ENCODE measurements at places on chromosomes 2 and 18.

DNA sequence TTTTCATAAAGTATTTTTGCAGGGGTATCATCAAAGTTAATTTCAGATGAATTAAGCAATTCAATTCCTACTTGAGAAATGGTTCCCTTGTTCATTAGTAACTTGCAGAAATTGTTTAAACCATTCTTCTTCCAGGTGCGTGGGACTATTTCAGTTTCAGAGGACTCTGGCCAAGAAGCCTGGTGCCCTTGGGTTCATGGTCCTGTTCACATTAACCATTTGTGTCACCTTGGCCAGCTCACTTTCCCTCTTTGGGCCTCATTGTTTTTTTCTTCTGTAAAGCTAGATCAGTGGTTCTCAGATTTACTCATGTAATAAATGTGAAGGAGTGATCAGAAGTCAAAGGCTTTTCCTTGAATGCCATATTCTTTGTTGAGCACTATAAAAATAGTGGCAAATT is 112.4 kb upstream of the BZW1 start:
- DNase-seq, result no peak

- no peak for DNase-seq
These were observed 113.1 kb upstream of the RAB12 start for GRCh38 chr18:8496186-8496585.

DNA sequence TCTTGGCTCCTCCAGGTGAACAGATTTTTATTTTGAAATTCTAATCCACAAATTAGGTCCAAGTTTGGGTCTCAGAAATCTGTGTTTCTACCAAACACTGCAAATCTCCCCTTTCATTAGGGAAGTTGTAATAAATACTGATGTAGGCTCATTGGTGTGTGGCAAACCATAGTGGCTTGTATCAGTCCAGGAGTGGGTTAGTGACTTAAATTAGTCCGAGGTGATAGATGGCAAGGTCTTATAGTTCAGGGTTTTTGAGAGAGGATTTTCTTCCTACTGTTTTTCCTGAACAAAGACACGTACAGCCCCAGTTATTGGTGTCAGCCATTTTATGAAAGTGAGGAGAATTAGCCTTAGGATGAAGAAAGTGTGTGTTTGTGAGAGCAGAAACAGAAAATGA is 74.6 kb downstream of the RPRM start:
- no peak for DNase-seq

DNA sequence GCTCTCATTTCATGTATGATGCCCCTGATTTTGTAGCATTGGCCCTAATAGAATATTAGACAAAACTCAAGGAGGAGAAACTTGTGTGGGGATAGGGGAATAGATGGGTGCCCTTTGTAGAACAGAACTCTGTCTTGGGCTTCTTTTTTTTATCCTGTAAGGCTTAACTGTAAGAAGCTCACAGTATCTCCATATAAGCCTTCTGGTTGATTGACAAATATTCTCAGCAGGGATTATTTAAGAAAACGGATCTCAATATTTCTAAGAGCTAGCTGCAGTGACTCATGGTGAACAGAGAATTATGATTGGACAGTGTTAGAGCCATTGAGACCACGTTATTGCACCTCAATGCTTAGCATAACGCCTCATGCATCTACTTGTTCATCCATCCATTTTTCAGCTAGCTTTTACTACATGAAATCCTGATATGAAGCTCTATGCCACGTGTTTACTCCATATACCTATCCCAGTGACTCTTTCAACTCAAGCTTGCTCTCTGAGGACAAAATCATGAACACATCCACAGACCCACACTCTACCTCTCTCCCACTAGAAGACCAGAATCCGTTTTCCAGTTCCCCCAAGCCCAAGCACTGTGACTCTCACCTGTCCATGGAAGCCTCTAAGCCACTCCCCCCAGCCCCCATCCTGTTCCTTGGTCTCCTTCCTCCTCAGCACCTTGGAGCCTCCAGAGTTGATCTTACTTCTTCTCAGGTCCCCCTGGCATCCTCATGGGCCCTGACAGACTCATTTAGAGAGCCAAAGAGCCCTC is 99.2 kb downstream of the BCL2L11 start:
- DNase-seq, result no peak

- no peak for DNase-seq
These were observed 1.3 kb downstream of the LRRTM4 start for GRCh38 chr2:77520641-77521547.

GRCh38 chr18:62664414-62664813 is 50.9 kb upstream of the PHLPP1 start:
- no peak for DNase-seq

GRCh38 chr2:221529943-221530652 is 42.0 kb downstream of the EPHA4 start:
- DNase-seq, result no peak

- DNase-seq, result no peak
These were observed 68.9 kb upstream of the NCK2 start for GRCh38 chr2:105675841-105676240.

GRCh38 chr2:44955593-44956392 is 14.3 kb downstream of the SIX3 start:
- peak; percentile 58 for DNase-seq

DNA sequence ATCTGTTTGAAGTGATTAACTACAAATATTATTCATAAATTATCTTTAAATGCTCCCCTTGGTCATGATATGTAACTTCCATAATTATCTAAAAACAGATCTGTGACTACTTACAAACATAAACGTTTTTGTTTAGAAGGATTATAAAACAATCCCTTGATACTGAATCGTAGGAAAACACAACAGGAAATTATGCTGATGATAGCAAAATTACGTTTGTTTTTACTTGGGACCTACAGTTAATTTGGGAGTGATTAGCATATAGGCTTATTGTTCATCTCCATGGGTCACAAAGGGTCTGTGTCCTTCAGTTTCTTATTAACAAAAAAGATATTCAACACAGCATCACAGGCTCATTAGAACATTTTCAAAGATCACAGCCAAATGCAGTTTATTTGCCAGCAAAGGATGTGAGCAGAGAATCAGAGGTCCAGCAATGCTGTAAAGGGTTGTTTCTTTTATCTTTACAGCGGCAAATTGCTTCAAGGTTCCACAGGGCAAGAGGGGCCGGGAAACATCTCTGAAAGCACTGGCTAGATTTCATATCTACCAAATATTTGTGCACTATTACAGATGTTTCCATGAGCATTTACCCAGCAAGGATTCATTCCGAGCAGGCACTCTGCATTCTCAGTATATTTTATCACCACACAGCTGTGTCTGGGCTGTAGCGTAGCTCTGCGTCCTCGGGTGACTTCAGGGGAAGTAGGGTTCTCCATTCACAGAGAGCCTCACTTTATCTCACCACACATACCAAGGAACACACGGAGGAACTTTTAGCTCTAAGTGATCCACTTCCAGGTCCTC is 4.1 kb downstream of the CCDC195 start:
- no peak for DNase-seq

DNA sequence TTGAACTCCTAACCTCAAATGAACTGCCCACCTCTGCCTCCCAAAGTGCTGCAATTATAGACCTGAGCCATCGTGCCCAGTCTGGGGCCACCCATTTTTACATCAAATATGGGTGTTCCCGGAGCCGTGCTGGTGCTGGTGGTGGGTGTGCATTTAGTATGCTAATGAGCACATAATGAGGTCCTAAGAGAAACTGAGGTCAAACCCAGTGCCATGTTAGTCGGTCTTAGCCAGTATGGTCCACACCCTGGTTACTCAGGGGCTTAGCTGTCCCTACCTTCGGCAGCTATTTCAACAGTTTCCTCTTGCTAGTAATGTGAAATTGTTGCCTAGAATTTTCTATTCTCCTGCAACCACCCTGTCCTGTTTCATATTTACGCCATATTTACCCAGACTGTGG is 38.4 kb upstream of the FZD5 start:
- DNase-seq, result no peak

- no peak for DNase-seq
These were observed 43.0 kb downstream of the STAT1 start for GRCh38 chr2:190970873-190971506.

DNA sequence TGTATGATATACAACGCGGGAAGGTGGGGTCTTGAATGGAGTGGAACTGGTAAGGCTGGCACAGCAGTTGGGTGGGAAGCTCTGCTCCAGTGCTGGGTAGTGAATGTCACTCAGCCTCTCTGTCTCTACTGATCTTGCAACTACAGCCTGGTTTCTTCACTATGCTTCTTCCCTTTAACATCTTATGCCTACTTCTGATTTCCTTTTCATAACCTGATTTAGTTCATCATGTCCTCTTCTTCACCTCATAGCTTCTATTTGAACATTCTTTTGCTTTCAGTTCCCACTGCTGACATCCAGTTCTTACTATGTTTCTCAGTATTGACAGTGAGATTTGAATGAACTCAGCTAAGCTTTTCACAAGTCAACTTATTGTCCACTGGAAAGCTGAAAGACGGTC is 286.2 kb downstream of the ARL6IP6 start:
- no peak for DNase-seq

- DNase-seq, result no peak
These were observed 14.0 kb downstream of the SCN2A start for GRCh38 chr2:165253178-165253577.

DNA sequence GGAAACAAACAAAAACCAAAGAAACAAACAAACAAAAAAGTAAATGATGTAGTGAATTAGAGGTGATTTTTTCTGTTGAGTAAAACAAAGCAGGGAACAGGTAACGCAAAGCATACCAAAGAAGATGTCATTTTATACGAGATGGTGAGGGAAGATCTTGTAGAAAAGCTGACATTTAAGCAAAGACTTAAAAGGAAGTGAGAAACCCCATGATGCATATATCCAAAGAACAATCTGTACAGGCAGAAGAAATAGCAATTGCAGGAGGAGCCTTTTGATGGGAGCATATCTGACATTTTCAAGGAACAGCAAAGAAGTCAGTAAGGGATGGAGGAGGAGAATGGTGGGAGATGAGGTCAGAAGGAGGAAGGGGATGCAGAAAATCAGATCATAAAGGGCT is 63.0 kb downstream of the KIDINS220 start:
- DNase-seq, result no peak

- no peak for DNase-seq
These were observed 55.2 kb upstream of the RIOK3 start for GRCh38 chr18:23397907-23398306.

DNA sequence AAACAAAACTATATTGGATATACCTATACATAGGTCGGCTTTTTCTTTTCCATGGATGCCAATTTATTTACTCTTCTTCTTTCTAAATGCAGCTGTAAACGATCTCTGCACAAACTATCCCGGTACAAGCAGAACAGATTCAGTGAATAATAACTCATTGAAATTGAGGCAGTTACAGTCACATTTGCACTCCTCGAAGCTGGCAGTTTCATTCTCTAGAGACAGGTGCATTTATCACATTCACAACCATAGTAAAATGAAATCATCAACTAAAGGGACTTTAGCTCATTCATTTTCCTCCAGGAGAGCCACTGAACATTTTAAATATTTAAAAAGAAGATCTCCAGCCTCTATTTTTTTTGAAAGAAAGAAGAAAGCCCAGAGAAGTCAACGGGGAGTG is 551.7 kb downstream of the LRP1B start:
- no peak for DNase-seq

DNA sequence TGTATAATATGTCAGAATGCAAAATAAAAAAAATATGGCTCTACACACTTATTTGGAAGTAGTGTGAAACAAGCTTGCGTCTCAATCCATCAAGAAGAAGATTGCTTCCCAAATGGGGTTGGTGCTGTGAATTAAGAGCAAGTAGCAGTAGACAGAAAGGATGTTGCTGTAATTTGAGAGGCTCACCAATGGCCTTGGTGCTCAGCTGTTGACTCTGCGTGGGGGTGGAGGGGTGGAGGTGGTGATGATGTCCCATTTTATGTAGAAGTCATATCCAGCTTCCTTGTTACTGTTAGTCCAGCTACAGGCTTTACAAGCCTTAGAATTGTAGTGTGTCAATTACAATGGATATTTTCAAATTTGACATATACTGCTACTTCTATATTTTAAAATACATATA is 223.4 kb upstream of the RND3 start:
- no peak for DNase-seq

DNA sequence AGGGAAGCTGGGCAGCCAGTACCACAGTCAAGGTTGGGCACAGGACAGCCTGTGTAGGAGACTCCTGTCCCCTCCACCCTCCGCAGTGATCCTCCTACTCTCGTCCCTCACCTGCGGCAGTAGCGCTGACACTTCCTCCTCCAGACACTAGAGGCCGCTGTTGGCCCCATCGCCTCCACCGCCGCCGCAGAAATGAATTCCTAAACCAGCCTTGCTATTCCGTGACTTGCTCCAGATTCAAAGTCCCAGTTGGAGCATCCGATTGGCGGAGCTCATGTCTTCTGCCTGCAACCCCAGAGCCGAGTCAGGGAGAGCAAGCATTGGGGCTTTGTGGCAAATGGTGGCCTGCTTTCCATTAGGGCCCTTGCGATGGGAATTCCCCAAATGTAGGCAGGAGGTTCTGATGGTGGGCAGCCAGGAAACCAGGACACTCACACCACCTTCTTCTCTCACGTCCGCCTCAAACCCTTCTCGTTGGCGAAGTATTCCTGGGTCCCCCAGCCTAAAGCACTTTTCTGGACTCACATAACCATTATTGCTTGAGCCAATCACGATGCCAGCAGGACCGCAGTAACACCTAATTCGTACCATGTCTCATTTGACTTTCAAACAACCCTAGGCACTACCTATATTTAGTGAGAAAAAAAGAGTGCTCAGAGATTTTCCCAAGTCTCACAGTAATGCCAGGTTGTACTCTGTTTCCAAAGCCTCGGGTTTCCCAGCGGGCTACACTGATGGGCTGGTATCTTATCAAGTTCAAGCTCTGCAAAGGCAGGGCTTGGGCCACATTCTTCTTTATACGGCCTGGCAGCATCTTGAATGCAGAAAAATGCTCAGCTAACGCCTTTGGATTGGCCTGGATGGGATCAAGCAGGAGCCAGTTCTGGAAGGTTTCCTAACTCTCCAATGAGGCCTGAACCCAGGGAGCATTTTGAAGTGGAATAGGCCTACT is 1.2 kb upstream of the DNAJB2 start:
- DNase-seq, result peak; percentile 65

DNA sequence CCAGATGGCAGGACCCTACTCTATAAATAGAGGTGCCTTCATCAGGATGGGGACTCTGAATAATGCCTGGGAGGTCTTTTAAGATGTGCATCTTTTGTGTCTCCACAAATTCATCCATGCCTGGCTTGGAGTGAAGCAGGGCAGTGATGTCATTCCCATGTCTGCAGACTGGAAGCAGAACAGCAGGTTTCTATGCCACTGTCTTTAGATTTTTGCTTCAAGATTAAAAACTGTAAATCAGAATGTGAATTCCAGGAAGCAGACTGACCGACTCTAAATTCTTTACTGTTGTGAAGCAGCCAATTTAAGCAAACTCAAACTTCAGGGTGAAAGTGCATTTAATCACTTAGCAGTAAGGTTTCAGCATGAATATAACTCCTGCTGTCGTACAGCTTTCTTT is 159.3 kb downstream of the SCG2 start:
- no peak for DNase-seq

Measured in activated T-helper 1 cell treated with anti-CD3 and anti-CD28 coated beads, Interleukin-2, amount 50 U/mL, for 16 hours (primary cell).